ENCODE measurements at places on chromosomes 4 and X.

- DNase-seq = no peak
Measured at GRCh38 chr4:165784672-165785071, 88.4 kb upstream of the TLL1 start.

DNA sequence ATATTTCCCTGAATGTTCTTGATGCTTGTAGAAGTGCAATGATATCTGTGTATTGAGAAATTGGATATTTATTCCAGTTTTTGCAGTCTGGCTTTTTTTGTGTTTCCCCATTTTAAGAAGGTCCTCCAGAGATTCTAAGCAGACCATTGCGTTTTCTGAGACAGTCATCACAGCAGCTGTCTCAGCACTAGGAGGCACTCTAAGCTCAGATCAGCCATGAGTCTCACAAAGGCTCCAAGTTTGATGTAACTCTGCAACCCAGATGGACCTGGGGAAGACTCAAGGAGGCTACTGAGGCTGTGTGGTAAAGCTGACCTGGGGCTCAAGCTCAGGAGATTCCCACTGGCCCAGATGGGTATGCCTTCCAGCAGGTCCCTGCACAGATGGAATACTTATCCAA lies 89.3 kb upstream of the CYLC1 start:
- DNase-seq = no peak

DNA sequence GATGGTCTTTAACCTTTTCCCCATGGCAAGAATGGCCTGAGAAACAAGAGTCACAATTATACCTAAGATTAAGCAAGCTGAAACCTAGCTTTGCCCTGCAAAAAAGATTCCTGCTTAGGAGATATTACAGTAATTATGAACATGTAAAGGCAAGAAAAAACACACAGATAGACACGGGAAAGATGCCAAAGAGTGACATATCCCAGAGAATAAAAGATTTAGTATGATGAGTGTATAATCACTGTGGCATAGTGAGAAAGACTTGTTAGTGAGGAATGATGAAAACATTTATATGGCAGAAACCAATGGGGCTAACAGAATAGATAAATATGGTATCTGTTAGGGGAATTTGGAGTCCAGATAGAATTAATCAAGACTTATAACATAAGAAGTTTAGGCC lies 29.6 kb upstream of the TASL start:
- DNase-seq = no peak

DNA sequence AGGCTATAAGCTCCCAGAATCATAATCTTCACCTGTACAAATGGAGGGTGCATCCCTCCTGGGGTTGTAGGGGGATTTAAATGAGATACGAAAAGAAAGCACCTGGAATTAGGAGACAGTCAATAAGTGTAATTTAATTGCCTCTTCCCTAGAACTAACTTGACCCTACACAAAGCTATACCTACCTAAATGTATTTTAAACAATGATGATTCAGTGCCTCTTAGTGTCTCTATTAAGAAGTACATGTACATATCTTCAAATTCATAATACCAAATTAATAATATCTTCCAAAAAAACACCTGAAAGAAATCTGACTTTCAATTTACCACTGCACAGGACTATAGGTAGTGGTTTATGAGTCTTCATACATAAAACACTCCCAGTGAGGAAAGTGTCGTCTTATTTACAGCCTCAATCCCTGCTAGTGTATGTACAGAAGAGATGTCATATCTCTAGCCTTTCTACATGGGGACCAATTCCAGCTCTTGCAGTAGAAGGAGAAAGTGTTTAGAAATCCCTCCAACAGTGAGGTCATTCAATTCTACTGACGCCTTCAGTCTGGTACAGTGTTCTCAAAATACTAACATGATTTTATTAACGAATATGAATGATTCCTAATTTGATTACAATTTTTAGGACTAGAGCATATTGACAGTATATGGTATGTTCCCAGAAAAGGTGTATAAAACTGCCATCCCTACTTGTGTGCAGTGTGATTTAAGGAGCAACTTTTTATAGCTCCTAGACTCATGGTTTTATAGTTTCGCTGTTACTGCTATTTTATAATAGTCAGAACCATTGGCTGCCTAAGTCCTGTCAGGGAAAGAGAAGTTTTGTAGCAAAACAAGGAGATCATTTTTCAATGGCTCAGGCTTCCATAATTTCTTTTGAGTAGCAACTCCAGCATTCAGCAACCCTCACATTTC lies 282.7 kb downstream of the UNC5C start:
- no peak for DNase-seq

- no peak for DNase-seq
Measured at GRCh38 chr4:70741867-70742658, 20.3 kb downstream of the RUFY3 start.

- no peak for DNase-seq
Measured at GRCh38 chr4:111633663-111634266, 511.5 kb upstream of the FAM241A start.

DNA sequence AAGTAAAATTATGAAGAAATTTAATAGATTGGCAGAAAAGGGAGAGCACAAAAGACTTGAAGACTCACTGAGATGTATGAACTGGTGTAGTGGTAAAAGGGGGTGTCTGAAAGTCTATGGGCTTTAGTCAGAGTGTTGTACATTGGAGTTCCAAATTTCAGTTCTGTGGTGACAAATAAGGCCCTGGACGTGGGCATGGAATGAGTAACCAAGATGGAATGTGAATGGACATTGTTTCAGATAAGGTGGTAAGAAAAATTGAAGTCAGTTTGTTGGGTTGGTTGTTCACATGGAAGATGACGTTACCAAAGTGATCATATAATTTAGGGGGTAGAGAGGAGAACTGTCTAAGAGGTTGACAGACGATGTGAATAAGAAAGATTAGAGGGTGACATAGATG lies 13.9 kb downstream of the CYSLTR1 start:
- DNase-seq = no peak

GRCh38 chr4:86593688-86594558 lies at the start of gene PTPN13:
Gene PTPN13 (plus strand): TSS chr4:86594315. CDS start chr4:86635257, 40,942 bp downstream.
- no peak for DNase-seq

DNA sequence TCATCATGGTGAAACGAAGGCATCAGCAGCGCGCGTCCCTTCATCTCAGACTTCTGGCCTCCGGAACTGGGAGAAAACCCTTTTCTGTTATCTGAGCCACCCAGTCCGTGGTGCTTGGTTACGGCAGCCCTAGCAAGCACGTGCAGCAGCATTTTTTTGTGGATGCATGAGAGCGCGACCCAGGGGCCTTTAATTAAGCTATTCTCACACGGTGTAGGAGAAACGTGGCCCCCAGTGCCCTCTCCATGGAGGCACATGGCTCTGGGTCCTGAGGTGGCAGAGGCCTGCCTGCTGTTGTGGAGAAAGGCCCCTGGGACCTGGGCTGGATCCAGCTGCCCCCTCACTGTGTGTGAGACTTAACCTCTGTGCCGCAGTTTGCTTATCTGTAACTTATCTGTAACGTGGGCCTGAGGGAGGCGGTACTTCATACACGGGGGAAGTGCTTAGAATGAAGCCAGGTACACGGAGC lies 9.5 kb downstream of the CLCN4 start:
- no peak for DNase-seq

- no peak for DNase-seq
Measured at GRCh38 chrX:55919367-55920221, 202.0 kb downstream of the RRAGB start.

All from bone marrow (tissue), 2 donors.